Muscle of back (tissue), 13 donors: ENCODE measurements at places on chromosomes 7 and 10. TPM values are rescaled to one million over a fixed set of nuclear protein-coding genes. Genes with fewer than 3 reads are reported as not detected.

Gene GJC3
- 0.40 TPM for polyA plus RNA-seq

Gene HYCC1
- polyA plus RNA-seq: 26.2 TPM

Gene LRRD1
- 0.41 TPM for polyA plus RNA-seq

Gene DRGX
- polyA plus RNA-seq: not detected

Gene THNSL1
- 6.0 TPM for polyA plus RNA-seq
